K562 (cell line): ENCODE measurements at places on chromosomes 2 and 18.
A peak's percentile ranks its signal among the peaks of the same experiment; 100 is the strongest.

DNA sequence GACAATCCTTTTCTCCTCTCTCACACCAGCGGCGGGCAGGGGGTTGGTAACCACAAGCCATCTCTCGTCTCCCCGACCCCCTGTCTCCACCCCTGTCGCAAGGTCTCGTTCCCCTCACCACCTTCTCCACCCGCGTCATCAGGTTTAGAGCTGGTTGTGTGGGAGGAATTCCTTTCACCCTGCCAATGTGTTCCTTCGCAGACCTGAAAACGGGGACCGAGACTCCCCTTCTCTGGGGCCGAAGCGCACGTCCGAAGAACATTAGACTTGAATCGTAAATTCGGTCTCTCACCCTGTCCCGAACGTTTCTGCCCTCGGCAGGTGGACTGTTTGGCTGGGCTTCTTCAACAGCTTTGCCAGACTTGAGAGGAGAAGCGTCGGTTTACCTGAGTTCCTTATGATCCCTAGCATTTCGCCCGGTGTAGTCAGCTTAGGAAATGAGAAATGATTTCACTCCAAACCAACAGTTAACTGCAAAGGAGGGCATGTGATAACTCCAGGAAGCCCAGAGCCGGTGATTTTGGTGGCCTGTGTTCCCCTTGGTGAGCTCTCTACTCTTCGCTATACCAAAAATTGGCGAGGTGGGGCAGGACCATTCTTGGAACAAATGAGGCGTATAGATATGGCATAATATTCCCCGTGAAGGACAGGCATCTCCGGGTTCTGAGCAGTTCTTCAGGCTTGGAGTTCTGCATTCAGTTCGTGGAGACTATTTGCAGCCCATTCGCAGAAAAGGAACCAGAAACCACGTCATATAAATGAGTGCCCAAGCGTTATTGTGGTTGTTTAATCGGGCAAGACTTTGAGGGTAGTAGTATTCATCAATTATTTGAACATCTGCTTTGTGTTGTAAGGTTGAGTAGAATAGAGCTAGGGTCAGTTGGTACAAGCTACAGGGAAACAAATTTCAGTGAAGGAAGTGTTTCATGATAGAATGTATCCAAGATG lies 694 bp downstream of the CFAP36 start:
- peak; percentile 21 for DNase-seq

- DNase-seq = no peak
Observed at GRCh38 chr2:112814278-112814677, 22.3 kb downstream of the IL1B start.

GRCh38 chr2:15983496-15983895 lies 43.1 kb downstream of the MYCN start:
- no peak for DNase-seq

GRCh38 chr2:101337877-101338276 lies 29.4 kb upstream of the RNF149 start:
- no peak for DNase-seq

- no peak for DNase-seq
Observed at GRCh38 chr2:19312949-19313348, 45.5 kb downstream of the OSR1 start.

DNA sequence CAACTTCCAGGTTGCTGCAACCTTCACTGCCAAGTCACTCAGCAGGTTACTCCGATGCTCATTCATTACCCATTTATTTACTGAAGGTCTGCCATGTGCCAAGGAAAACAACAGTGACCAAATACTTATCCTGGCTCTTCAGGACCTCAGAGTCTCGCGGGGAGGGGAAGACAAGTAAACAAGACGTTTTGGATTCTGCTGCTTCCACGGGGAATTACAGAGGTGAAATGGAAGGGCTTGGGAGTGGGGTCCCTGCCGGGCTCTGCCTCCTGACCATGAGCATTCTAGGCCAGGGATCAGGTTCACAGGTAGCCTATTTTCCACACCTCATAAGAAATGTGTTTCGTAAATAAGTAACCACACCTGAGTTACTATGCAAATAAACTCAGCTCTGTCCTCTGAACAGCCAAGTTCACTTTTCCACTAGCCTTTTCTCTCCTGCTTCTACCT lies 68.1 kb downstream of the CLHC1 start:
- no peak for DNase-seq

DNA sequence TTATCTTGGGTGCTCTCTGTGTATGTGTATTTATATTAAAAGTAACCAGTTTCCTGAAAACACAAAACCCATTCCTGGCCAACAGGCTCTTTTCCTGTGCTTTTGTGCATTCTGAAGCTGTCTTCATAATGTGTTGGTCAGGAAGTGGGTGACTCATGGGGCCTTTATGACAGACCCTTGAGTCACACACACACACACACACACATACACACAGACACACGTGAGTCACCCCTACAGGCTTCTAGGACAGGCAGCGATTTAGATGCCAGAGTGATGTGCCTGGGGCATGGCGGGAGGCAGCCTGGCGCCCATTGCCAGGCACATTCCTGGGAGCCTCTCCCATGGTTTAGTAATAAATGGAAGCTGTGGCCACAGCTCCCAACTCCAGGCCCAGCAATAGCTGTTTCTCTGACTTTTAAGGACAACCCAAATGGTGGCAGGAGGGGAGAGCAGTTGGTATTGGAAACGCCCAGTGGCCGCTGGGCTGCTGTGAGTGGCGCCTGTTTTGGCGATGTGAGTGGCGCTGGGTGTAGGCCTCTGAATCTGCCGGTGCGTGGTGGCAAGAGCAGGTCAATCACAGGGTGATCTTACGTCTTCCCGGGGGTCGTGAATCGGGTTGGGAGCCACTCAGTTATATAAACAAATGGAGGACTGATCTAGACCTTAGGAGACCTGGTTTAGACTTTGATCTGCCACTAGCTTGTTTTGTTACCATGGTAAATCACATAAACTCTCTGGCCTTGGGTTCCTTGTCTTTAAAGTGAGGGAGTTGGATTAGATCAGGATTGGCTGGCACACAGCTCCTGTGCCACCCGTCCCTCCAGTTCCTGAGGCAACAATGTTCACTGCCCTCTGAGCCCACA lies 150.7 kb upstream of the DLX2 start:
- DNase-seq = peak; percentile 35

- no peak for DNase-seq
Observed at GRCh38 chr2:188977317-188977716, 3.1 kb downstream of the COL3A1 start.

- DNase-seq = no peak
Observed at GRCh38 chr2:121211689-121212151, 73.3 kb downstream of the TFCP2L1 start.

- DNase-seq = no peak
Observed at GRCh38 chr2:130183512-130184373, 1.7 kb downstream of the MZT2B start.

DNA sequence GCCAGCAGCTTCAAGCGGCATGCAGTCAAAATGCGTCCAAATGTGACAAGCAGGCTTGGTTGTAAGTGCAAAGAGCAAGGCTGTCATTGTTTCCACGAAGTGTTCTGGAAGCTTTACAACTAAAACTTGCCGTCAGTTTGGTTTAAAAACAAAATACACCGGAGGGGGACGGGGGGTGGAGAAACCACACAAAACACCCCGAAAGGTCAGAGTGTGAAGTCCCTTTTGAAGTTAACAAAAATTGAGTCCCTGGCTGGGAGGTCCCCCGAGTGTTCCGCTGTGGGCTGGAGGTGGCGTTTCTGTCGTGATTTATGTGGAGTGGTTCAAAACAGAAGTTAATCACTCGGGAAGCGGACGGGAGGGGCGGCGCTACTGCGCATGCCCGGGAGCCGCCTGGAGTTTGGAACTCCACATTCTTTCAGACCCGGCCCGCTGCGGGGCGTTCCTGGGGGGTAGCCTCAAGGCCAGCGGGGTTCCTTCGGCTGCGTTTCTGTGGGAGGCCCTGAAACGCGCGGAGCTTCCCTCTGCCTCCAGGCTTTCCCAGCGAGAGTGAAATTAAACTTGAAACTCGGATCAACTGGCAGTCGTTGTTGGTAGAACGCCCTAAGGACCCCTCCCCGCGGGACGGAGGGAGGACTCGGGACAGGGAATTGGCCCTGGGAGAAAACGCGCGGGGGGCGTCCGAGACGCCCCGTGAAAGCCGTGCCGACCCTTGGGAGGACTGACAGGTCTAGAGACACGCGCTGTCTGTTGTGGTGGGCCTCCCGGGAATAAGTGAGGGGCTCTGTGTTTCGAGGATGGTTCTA lies 1.4 kb downstream of the TGIF1 start:
- DNase-seq = peak; percentile 97

- no peak for DNase-seq
Observed at GRCh38 chr2:11248-11941, 34.9 kb downstream of the FAM110C start.

DNA sequence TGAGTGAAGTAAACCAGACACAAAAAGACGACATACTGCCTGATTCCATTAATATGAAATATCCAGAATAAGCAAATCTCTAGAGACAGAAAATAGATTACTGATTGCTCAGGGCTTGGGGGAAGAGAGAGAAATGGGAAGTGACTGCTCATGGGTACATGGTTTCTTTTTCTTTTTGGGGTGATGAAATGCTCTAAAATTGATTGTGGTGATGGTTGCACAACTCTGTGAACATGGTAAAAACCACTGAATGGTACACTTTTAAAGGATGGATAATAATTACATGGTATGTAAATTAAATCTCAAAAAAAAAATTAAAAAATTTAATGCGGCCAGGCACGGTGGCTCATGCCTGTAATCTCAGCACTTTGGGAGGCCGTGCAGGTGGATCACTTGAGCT lies 39.3 kb downstream of the RPL31 start:
- DNase-seq = no peak

DNA sequence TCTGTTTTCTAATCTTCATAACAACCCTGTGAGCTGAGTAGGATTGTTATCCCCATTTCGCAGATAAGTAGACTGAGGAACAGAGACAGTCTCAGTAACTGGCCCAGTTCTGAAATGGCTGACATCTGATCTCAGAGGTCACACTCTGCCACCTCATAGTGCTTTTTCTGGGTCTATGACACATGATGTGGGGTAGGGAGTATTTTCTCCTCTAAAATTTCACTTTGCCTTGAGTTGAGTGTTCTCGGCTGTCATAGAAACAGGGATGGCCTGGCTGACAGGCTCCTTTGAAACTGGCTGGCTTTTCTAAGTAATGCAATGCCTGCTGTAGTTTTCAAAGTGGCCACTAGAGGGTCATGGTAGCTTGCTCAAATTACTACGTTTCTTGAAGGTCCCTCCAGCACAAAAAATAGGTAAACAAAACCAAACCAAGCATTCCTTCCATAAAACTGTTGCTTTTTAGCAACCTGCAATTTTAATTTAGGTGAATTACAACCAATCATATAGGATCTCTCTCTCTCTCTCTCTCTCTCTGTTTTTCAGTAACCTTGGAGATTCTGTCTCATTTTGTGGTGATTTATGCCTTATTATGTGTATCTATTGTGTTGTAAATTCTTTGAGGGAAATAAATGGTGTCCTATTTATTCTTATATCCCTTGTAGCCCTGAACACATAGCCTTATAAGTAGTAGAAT lies 84.2 kb upstream of the TTN start:
- peak; percentile 43 for DNase-seq

GRCh38 chr2:19140463-19141208 lies 217.8 kb downstream of the OSR1 start:
- DNase-seq = no peak

GRCh38 chr2:17606851-17607250 lies 66.4 kb downstream of the VSNL1 start:
- no peak for DNase-seq

- DNase-seq = peak; percentile 44
Observed at GRCh38 chr18:25456334-25457010, 104.5 kb upstream of the ZNF521 start.

GRCh38 chr18:75592527-75592926 lies 165.0 kb upstream of the SMIM21 start:
- DNase-seq = no peak

- DNase-seq = no peak
Observed at GRCh38 chr2:179900655-179901054, 39.2 kb upstream of the ZNF385B start.

GRCh38 chr18:75346671-75347070 lies 80.8 kb downstream of the SMIM21 start:
- no peak for DNase-seq

- DNase-seq = no peak
Observed at GRCh38 chr18:59764281-59764680, 67.1 kb upstream of the CCBE1 start.

DNA sequence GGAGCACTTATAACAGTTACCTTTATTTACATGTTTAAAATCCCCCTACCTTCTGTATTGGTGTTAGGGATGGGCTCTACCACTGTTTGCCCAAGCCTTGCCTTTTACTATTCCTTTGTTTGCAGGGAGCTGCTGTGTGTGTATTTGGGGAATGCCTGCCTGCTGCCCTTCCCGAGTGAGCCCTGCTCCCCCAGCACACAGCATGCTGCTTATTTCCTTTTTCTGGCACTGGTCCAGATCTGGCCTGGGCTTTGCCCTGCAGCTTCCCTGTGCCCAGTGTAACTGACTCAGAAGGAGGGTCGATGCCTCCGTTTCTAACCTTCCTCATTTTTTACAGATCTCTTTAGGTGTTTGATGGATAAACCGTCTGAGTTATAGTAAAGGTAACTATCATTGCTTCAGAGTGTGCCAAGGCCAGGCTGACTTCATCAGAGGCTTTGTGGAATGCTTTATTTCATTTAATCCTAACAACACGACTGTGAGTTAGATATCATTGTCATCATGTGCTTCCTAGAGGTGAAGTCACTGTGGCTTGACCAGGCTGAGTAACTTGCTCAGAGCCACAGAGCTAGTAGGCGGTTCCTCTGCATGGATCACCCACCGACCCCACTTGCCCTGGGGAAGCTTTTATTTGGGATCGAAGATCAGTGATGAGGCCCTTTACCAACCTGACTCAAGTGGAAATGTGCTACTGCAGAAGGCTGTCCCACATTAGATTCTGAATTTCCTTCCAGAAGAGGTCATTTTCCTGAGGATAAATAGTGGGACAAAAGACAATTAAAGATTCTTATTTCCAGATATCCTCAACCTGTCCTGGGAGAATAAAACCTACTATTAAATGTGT lies 238.8 kb downstream of the ZNF407 start:
- DNase-seq = no peak

DNA sequence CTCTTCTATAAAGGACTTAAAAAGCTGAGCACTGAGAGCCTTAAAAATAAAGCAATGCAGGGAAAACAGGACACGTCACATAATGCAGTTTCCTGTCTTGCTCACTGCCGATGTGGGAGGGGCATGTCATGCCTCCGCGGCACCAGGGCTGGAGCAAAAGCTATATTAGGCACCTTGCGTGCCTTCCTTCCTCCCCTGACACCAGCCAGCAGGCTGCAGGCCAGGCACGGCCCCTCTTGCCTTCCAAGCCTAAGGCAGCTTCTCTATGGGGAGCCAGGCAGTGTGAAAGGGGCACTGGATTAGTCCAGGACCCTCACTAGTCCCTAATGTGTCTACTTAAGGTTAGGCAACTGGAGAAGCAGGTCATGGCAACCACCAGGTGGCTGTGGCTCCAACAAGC lies 26.3 kb downstream of the MRPL35 start:
- DNase-seq = no peak

GRCh38 chr2:158239271-158239670 lies 137.6 kb downstream of the UPP2 start:
- no peak for DNase-seq

GRCh38 chr2:239252801-239253200 lies 148.0 kb downstream of the HDAC4 start:
- no peak for DNase-seq

- DNase-seq = no peak
Observed at GRCh38 chr18:79452190-79452990, 56.7 kb downstream of the NFATC1 start.
